Inflammatory macrophage treated with lipopolysaccharide for 1 hour (primary cell): ENCODE measurements at places on chromosomes 6 and 20.

DNA sequence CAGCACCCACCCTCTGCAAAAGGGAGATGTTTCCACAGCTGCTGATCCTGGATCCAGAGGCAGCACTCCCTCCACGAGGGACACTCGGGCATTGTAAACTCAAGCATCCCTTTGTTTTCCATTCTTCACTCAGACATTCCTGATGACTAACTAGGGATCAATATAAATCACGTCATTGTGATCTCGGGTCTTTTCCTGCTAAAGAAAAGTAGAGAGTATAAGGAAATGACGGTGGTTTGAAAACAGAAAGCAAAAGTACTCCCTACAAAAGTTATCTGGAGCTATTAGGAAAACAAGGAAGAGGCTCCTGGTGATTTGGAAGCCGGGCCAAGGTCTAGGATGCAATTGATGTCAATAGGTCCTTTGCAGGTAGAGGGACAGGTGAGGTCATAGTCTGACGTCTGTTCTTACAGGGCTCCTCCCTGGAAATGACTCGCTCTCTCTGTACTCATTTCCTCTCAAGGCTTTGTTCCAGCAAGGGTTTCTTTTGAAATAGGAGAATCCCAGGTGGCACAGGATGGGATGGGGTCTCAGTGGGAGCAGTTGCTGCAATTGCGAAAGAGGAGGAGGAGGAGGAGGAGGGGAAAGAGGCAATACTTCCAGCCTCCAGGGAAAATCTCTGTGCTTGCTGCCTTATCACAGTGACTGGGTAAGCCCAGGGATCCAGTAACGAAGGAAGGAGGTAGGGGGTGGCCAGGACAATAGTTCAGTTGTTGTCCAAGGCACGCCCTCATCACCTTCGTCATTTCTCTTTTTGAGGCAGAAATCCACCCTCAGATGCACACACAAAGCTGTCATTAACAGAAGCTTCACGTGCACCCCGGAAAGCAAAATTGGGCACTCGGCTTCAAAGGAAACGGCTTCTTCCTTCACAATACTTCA, 222.8 kb downstream of the LY86 start:
- DNase-seq, result peak; percentile 32

DNA sequence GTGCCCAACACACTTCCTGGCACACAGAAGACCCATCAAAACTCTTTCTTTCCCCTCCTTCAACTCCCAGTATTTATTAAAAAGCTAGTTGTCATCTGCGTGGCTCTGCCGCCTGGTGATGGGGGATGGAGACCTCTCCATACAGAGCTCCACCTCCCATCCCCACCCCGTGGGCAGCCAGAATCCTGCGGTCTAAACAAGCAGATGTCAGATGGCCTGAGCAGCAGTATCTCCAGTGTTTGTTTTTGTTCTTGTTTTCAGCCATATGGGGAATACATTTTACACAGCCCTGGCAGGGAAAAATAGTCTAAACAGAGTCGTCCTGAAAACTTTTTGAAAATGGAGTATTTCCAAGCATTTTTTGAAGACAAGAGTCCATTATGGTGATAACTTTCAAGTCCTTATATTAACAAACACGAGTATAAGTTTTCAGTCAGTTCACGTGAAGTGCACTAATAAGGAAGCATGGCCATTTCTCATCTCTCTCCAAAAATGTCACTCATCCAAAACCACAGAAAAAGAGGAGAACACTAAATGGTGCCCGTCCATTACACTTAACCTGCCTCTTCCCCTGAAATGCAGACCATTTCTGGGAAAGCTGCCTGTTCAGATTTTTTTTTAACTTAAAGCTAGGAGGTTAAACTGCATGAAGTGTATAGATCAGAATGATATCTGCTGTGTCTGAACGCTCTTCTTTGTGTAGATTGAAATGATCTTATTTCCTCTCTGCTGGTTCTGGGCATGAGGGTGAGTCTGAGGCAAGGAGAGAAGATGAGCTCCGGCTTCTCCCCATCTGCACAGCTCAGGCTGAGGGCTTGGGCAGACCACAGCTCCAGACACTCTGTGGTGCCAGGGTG, 91.0 kb downstream of the TCP11 start:
- no peak for DNase-seq

GRCh38 chr20:64148581-64148980, 15.7 kb upstream of the MYT1 start:
- no peak for DNase-seq

- DNase-seq, result peak; percentile 38
Observed at GRCh38 chr20:20732641-20733040, 20.2 kb upstream of the RALGAPA2 start.

- no peak for DNase-seq
Observed at GRCh38 chr6:11714116-11714797, 64.3 kb downstream of the ADTRP start.

DNA sequence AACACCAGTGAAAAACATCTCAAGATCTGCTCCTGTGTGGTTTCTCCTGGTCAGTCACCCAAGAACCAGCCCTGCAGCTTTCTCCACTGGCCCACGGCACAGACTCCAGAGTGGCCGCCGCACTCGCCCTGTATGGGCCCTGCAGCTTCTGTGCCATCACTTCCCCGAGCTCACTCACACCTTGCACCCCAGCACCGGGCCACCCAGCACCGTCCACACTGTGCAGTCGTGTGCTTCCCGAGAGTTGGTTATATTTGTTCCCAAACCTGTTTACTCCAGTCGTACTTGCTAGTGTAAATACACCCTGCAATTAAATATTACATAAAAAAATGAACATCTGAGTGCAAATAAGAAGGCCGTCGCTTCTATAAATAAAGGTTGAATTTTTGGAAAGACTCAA, 341.7 kb downstream of the CDH26 start:
- no peak for DNase-seq

- no peak for DNase-seq
Observed at GRCh38 chr6:68307301-68307700, 327.8 kb upstream of the ADGRB3 start.

DNA sequence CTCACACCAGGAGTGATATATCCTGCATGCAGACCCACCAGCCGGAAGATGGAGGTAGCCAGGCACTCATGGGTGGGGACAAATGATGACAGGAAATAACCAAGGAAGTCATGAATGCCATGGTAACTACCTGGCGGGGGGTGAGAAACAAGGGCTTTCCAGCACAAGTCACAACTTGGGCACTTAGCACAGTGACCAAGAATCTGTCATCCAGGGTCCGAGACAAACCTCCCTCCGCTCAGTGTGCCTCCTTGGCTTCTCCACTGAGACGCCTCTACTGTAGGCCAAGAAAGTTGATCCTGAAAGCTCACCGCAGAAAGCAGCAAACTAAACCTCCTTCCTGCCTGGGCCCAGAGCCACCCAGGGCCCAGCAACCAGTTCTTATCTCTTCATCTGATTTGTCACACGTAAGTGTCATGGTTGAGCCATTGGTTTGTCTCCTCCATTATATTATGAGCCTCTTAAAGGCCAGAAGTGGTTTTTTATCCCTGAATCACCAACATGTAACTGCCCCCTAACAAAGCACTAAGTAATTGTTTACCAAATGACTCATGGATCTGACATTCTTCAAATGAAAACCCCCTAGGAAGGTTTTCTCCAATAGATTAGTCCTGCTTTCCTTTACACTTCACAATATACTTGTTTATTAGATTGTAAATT, 84.3 kb upstream of the TAB2 start:
- DNase-seq, result no peak

GRCh38 chr6:78483553-78484197, 383.7 kb upstream of the IRAK1BP1 start:
- no peak for DNase-seq

DNA sequence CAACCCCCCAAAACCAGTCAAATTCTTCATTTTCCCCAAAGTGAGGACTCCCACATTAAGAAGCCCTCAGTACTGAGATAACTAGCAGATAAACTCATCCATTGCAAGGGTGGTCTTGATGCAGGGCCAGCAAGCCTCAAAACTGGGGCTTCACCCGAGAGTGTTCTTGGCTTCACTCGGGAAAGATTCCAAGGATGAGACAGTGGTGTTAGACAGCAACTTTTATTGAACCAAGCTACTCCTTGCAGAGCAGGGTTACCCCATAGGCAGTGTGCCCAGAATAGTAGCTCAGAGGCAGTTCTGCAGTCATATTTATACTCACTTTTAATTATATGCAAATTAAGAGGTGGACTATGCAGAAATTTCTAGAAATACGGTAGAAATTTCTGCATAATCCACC, 15.8 kb upstream of the HLA-DQA1 start:
- DNase-seq, result no peak

- peak; percentile 63 for DNase-seq
Observed at GRCh38 chr6:107753778-107754177, 70.3 kb downstream of the SCML4 start.

- DNase-seq, result no peak
Observed at GRCh38 chr6:151387175-151387970, 4.0 kb downstream of the ZBTB2 start.

GRCh38 chr6:64505312-64505711, 869.7 kb downstream of the PHF3 start:
- no peak for DNase-seq

DNA sequence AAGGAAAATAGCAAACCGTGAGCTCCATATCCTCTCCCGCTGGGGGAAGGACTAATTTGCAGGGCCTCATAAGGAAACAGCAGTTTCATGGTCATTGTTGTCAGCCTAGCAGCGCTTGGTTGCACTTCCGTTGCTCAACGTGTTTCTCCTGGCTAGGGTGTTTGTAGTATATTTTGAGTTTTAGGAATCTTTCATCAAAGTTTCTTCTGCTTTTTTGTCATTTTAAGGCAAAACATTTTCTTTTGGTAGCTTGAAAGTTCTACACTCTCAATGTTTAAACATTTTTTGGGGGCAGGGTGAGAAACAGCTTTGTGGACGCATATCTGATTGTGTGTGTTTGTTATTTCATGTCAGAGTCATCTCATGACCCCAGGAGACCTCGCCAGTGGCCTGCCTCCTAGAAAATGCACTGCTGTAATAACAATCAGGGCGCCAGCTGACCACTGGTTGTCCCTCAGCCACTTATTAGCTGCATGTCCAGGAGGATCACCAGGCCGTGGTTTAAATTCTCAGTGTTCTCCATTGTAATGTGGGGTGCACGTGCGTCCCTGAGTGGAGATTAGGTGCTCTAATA, 20.6 kb downstream of the JARID2 start:
- DNase-seq, result no peak

DNA sequence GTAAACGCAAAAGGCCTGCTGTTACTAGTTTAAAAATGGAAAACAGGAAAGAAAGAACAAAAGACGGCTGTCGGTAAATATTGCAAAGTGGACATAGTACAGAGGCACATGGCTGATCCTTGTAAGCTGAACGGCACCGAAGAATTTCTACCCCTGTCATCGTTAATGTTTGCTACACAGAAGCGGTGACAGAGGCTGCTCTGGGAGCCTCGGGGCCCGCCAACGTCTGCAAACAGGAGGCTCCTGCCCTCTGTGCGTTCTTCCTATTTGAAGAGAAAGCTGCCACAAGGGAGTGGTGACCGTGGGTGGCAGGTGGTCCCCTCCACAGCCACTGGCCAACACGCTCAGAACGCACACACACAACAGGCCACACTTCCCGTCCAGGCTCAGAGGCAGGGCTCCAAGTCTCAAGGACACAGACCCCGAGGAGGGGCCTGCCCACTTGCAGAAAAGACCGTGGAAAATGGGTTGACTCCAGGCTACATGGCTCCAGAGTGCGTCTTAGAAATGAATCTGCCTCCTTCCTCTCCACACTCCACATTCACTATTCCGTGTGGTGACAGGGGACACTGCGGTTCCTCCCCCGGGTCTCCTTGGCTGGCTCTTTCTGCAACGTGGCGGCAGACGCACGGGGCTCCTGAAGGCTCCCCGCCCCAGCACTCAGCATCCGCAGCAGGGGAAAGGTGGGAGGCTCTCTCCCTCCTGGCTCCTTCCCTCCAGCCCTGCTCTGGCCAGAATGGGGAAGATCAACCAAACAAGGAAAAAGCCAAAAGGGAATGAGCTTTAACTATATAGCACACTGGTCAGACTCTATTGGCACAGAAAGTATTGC, 64.5 kb downstream of the GMPR start:
- DNase-seq, result no peak

DNA sequence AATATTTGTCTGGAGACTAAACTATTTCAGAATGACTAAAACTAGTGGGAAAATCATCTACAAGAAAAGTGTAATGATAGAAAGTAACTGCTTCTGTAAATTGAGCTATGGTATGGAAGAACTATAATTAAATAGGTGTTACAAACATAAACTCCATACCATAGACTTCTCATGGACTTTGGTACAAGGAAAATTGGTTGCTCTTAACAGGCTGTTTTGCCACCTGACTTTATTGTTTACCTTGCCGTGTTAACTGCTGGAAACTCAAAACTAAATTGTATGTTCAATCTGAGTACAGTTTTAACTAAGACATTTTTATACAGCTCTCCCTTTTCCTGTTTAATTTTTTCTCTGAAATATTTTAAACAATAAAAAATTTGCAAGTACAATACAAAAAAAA, 261.8 kb upstream of the POU3F2 start:
- no peak for DNase-seq

DNA sequence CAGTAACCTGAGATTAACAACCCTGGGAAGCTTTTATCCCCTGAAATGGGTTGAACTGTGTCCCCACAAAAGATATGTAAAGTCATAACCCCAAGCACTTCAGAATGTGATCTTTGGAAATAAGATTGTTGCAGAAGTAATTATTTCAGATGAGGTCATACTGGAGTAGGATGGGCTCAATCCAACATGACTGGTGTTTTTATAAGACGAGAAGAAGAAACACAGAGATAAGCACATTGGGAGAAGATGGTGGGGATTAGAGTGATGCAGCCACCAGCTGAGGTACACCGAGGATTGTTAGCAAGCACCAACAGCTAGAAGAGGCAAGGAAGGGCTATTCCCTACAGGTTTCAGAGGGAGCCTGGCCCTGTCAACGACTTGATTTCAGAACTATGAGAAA, 12.5 kb upstream of the RNF217 start:
- no peak for DNase-seq

DNA sequence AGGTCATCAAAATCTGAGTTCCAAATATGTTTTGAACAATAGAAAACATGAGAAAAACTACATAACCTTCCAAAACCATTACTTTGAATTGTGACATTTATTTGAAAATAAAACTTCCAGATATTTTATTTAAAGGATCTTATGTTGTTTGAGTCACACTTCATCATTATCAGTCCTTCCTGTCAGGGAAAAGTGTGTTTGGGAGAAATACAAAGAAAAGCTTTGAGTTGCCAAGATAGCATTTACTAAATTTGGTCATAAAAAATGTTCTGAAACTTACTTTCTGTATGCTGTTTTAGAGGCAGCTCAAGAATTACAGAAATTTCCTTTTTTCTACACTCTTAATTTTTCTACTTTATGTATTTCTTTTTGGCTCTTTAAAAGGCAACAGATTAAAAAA, 208.2 kb upstream of the RIN2 start:
- no peak for DNase-seq

- no peak for DNase-seq
Observed at GRCh38 chr6:152121910-152122309, 314.4 kb downstream of the ESR1 start.
